Liver (tissue), 10 donors: ENCODE measurements at places on chromosomes 7 and 10. TPM values are rescaled to one million over a fixed set of nuclear protein-coding genes. Genes with fewer than 3 reads are reported as not detected.
A peak's percentile ranks its signal among the peaks of the same experiment; 100 is the strongest.

Gene FAM3C
- 24.3 TPM for total RNA-seq

Gene UFSP1
- total RNA-seq, result 3.1 TPM

Gene TMEM209
- 9.0 TPM for total RNA-seq

Gene GPNMB
- total RNA-seq, result 10.5 TPM

Gene PITX3
- not detected for total RNA-seq

Gene TRIM74
- total RNA-seq, result 0.50 TPM

Gene WIPF3
- not detected for total RNA-seq

Gene SORBS1
- total RNA-seq, result 71.3 TPM

Gene ORAI2
- total RNA-seq, result 10.3 TPM

DNA sequence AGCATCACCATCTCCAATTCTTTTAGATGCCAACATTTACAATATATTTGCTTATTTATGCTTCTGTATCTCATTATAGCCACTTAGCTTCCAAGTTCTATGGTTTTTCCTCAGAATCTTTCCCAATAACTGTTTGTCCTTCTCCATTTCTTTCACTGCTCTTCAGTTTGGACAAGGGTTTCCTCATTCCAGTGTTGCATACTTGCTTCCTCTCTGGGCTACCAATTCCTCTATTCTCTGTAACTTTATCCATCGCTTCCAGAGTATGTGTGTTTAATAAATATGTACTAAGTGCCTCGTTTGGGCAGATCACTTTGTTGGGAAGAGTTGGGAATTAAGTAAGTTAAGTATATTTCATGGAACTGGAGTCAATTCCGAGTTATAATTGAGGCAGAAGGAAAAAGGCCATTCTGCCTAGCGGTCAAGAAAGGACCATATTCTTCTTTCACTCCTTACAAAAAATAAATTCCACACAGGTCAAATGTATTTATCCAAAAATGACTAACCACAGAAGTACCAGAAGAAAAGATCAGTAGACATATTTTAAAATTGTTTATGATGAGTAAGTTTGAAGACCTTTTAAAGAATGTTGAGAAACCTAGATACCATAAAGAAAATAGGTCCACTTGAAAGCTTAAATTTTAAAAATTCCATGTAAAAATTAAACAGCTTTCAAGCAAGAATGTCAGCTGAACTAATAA is 10.8 kb downstream of the STAMBPL1 start:
- no peak for DNase-seq

- no peak for DNase-seq
Measured at GRCh38 chr10:110576220-110576619, 8.7 kb downstream of the SMC3 start.

DNA sequence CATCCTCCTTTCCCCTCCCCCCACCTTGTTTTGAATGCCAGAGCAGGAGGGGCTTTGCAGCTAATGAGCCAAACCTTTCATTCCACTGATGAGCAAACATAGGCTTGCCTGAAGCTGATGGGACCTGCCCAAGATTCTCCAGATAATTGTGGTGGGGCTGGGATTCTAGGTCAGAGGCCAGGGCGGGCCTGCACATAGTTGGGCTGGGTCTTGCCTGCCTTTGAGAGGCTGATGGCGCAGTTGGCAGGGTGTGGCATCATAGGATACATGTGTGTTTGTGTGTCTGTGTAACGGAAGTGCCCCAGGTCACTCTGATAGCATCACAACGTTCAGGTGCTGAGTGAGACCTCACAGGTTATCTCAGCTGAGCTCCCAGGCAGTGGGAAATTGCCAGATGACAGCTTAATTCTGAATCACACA is 22.9 kb downstream of the BTBD16 start:
- DNase-seq, result no peak

- DNase-seq, result no peak
Measured at GRCh38 chr10:26779176-26779860, 81.4 kb downstream of the ABI1 start.

- no peak for DNase-seq
Measured at GRCh38 chr10:104209575-104210198, 22.5 kb downstream of the CFAP43 start.

- DNase-seq, result no peak
Measured at GRCh38 chr7:74657692-74658177, at the start of gene GTF2I. GTF2I (plus strand) TSS chr7:74657718; CDS start chr7:74689129, 31,411 bp downstream.

DNA sequence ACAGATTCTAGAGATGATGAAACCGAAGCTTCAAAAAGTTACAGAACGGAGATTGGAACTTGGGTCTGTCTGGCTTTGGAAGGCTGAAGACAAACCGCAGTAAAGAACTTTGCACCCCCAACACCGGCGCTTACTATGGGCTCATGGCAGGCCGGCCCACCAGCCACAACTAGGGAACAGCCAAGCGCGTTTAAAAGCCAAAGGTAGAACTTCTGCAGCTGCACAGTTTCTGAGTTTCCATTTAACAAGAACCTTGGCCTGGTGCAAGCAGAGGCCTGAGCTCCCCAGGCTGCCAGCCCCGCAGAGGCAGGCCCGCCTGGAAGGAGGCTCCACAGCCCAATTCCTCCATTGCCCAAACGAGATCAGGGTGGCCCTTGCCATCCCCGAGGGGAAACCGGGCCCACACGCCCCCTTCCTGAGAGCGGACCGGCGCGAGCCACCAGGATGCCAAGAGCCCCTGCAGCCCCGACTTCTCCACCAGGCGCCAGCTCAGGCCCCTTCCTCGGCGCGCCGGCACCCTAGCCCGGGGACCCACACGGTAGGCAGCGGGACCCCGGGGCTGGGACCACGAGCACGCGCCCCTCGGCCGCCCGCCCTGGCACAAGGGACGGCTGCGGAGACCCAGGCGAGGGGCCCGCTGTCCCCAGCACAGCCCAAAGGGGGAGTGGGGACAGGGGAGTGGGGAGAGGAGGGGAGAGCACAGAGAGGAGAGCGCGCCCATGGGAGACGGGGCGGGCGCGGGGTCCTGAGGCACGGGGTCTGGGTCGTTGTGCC is 566 bp downstream of the MAD1L1 start:
- peak; percentile 47 for DNase-seq

DNA sequence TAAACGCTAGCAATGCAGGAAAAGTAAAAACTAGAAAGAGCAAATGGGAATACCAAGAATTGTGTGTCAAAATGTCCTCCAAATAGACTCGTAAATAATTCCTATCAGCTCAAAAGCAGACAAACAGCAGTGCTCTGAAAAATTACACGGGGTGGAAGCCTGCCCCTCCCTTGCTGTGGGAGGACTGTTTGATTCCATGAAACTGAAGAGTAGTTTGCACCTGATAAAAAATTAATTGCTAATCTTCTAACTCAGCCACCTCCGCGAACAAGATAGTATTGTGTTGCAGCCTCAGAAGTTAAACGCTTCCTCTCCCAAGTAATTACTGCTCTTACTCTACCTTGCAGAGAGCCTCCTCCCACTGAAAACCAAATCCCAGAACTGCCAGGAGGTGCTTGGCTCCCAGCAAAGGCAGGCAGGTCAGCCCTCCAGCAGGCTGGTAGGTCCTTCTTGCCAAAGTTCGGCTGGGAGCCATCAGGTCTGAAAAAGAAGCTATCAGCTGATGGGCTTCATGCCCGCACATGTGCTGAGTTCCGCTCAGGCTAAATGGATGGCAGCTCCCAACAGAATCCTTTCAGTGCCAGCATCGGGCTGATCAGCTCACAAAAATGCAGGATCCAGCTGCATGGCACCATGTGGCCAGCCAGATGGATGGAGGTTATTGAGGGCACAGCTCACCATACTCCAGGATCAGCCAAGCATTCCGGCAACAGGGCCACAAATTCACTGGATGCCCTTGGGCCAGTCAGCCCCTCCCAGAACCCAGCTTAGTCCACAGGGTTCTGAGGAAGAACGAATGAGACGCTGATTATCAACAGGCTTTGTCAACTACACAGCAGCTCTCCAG is 37.1 kb downstream of the MAD1L1 start:
- no peak for DNase-seq

DNA sequence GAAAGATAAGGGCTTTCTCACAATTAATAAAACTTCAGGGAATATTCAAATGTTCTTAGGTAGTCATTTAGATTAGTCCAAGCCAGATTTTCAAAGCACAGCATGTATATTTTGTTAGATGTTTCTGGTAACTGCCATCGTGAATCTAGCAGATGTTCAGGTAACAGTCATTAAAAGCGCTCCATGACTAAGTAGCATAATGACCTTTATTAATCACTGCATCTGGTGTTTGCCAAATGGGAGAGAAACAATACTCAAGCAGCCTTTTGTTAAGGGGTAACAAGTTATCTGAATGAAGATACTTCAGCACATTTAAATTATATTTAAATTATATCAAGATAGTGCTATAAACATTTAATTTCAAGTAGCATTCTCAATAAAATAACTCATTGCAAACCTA is 47.5 kb downstream of the USP6NL start:
- no peak for DNase-seq

GRCh38 chr7:74183653-74184450 is 9.7 kb downstream of the EIF4H start:
- no peak for DNase-seq

DNA sequence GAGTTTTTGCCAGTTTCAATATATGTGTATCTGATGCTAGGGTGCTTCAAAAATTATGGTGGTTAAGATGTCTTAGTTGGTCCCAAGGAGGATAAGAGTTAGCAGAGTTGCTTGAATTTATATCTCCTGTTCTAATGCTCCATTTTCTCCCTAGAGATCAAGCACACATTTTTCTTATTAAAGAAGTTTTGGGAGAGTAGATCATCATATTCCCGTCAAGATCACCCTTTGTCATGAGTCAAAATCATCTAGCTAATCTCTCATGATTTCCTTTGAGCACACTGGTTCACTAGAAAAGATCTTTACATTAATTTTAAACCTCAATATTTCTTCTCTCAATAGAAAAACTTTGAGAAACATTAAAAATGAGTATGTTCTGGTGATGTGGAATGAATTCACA is 429.9 kb upstream of the SEMA3A start:
- DNase-seq, result no peak

- DNase-seq, result no peak
Measured at GRCh38 chr7:14501436-14501835, 401.1 kb downstream of the DGKB start.

DNA sequence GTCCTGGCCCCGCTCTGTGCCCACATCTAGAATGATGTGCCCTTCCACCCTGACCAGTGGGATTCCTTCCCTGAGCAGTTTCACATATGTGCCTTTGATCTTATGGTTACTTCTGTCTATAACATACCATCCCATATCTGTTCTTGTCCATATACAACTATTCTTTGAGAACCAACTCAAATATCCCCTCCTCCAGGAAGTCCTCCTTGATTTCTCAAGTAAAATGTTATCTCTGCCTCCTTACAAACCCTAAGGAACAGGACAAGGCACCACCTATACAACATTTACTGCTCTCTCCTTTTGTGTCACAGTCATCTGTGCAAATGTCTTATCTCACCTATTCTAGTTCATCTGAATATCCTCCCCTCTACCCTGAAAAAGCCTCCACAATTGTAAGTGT is 28.2 kb downstream of the HABP2 start:
- no peak for DNase-seq

DNA sequence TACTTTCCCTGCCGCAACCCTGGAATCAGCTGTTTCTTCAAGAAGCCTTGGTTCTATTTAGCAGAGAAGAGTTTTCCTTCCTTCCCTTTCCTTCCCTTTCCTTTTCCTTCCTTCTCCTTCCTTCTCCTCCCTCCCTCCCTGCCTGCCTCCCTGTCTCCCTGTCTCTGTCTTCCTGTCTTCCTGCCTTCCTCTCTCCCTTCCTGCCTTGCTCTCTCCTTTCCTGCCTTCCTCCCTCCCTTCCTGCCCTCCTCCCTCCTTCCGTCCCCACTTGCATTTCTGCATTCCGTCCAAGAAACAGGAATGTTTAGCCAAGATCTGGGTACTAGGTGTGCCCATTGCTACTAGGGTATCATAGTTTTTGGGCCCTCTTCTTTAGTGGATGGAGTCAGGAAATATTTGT is 21.9 kb downstream of the SND1 start:
- DNase-seq, result no peak

DNA sequence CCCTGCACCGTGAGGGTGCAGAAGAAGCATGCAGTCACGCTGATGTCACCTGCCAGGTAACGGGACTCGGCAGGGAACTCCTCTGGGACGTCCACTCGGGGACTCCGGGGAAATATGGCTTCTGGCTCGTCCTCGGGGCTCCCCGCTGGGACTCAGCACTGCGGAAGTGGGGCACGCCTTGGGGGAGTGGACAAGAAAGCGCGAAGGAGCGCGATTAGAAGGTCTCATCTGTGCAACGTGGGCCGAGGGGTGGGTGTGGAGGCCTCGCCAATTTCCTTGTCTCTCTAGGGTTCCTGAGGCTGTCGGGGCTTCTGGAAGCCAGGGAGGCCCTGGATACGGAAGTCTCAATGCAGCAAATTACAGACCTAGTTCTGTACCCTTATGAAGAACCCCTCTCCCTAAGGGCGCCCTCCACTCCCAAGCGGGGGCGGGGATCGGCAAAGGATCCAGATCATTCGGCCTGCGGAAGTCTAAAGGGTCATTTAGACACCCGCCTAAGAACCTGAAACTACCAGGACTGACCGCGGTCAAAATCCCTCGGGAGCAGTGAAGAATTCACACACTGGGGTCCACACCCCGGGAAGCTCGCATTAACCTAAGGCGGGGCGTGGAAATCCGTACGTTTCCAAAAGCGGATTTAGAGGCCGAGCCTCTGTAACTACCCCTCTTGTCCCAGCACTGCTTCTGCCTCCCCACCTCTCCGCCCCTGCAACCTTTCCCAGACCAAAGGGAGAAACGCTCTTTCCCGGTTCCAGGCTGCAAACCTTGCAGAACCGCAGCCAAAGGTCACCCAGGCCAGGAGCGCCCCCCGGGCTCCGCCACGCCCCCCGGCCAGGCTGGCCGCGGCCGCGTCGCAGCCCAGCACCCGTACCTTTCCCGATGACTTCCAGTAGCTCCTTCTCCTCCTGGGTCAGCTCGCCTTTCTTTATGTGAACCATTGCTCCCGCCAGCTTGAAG is 640 bp downstream of the ANKMY2 start:
- DNase-seq, result peak; percentile 77

DNA sequence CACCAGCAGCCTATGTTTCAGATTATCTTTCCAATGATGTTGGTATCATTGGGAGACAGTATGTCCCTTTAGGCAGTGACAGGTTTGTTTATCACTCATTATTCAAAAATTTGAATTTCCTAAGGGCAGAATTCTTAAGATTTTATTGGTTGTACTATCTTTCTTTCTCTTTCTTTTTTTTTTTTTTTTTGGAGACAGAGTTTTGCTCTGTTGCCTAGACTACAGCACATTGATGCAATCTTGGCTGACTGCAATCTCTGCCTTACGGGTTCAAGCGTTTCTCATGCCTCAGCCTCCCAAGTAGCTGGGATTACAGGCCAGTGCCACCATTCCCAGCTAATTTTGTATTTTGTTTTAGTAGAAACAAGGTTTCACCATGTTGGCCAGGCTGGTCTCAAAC is 111.2 kb downstream of the PON1 start:
- DNase-seq, result no peak

- DNase-seq, result no peak
Measured at GRCh38 chr7:134922720-134923704, 63.3 kb upstream of the AGBL3 start.

GRCh38 chr7:27082171-27082570 is 13.6 kb downstream of the HOXA1 start:
- no peak for DNase-seq
